ENCODE measurements at places on chromosomes 7 and 10.

- DNase-seq = peak; percentile 40
Observed at GRCh38 chr10:102645388-102645740, 1.1 kb downstream of the TRIM8 start.

DNA sequence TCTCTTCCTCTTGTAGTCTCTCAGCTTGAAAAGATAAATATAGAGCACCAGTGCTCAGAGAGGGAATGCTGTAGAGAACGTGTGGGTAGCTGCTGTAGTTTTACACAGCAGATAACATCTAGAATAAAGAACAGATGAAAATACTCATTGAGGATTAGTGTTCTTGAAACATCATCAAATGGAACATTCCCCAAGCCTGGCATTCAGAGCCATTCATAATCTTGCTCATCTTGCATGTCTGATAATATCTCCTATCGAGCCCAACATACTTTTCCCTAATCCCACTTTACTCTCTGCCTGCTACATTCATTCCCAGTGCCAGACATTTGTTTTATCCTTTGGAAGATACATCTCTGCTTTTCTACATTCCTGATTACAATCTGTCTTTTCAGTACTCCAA, 35.2 kb downstream of the MCU start:
- peak; percentile 79 for DNase-seq

- no peak for DNase-seq
Observed at GRCh38 chr10:33253411-33253810, 81.1 kb downstream of the NRP1 start.

GRCh38 chr7:490461-491291, 29.0 kb downstream of the PDGFA start:
- no peak for DNase-seq

DNA sequence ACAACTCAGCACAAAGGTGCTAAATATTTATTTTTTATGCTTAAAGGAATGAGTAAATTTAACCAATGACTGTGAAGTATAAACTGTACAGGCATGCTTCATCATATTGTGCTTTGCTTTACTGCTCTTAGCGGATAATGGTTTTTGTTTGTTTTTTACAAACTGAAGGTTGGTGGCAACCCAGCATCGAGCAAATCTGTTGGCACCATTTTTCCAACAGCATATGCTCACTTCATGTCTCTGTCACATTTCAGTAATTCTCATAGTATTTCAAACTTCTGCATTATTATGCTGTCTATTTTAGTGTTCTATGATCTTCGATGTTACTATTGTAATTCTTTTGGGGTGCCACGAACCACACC, 22.8 kb downstream of the BRAF start:
- DNase-seq = no peak

DNA sequence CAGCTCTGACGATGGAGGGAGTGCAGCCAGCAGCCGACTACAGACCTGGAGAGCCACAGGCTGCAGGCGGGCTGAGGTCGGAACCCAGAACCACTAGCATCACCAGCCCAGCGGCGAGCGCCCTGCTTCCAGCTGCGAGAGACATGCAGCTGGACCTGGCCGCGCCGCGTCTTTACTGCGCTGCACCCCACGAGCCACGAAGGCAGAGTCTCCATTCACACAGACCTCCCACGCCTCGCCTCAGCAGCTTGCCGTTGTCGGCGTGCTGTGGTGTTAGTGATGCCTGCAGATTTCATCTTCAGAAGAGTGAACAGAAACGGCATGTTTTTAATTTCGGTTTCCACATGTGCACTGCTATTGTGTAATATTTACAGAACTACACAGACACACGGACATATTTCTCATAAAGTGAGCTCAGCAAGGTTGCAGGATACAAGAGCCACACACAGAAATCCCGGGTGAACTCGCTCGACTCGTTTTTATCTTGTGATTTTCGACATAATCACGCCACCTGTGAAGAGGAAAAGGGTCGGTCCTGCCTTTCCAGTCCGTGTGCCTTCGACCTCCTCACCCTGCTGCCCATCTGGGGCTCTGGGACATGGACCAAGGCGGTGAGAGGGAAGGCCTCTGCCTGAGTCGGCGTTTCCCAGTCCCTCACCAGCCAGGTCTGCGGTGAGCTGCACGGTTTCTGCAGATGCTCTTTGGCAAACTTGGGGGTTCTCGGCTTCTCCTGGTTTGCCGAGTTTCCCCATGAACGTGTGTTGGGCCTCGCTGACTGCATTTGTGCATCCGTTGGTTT, 252.2 kb downstream of the ELFN1 start:
- DNase-seq = peak; percentile 80

DNA sequence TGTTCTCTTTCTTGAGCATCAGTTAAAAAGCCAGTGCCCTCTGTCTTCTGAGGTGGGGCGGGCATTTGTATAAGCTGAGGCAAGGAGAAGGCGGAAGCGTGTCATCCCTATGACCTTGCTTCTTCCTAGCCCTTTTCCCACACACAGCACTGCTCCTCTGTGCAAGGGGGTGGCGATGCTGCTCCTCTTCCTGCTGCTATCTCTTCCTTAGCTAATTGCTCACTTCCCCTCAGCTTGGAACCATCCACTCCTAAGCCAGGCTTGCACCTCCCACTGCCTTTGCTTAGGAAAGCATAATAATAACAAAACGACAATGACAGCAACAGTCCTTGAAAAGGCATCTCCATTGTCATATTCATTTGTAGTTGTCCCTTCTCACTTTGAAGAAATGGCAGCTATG, 366.9 kb downstream of the PHTF2 start:
- DNase-seq = no peak

DNA sequence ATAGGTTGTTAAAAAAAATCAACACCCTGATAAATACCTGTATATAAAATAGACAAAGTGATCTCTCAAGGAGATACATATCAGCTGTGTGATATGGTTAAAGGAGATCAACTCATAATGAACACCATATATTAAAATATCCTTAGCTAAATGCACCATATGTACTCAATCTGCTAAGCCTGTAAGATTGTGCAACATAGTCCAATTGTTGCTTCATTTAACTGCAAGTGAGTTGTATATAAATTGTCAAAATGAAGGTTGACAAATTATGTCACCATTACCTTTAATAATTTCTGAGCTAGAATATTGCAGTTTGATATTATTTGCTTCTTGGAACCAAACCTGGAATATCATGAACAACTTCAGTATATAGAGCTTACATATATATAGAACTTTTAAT, 283.7 kb downstream of the MALRD1 start:
- peak; percentile 7 for DNase-seq

GRCh38 chr7:23894892-23895569, 185.0 kb downstream of the STK31 start:
- no peak for DNase-seq

DNA sequence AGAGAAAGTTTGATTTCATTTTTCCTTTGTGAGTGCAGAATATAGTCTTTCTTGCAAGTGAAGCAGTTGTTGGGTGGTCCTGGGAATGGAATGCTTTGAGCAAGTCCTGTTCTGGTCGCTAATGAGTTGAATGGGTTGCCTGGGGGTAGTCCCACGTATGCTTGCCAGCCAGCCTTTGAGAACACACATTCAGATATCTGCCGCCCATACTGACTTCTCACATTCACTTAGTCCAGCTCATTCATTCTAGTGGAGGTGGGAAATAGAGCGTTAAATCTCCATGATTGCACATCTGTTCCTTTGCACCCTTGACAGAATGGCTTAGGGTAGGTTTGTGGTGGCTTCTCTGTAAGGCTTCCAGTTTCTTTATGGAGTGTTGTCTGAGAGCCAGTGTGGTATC, 256.6 kb downstream of the SORCS3 start:
- no peak for DNase-seq

DNA sequence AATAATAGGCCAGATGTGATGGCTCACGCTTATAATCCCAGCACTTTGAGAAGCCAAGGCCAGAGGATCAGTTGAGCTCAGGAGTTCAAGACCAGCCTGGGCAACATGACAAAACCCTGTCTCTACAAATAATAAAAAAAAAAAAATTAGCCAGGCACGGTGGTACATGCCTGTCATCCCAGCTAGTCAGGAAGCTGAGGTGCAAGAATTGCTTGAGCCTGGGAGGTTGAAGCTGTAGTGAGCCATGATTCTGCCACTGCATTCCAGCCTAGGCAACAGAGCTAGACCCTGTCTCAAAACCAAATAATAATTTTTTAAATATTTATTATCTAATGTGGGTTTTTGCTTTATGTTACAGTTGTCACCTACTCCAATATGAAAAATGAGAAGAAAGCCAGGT, 178.9 kb downstream of the ADK start:
- DNase-seq = peak; percentile 70

DNA sequence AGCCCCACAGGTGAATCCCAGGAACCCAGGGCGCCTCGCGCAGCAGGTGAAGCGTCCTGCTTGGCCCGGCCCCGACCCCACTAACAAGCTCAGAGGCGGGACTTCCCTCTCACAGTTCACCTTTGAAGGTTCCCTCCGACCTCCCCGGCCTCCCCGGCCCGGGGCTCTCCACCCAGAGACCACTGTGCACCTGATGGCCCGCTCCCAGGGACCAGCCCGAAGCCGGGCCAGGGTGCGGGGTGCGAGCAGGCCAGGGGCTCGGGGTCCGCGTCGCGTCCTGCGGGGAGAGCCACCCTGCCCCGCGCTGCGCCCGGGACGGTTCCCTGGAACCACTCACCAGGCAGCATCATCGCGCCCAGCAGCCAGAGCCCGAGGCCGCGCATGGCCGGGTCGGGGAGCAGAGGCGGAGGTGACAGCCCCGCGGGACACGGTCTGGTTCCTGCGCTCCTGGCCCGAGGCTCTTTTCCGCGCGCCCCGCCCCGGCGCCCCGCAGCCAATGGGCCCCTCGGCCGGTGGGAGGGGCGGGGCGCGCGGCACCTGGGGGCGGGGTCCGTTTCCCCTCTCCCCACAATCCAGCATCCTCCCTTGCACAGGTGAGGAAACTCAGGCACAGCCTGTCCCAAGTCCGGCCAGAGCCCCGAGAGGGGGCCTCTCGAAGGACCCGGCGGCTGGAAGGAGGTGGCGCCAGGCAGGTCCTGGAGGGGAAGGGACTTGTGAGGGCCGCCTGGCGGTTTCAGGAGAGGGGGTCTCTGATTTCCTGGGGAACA, at the start of gene ADAM8:
Gene ADAM8, minus strand, starts transcription at position 434 of the 767 bp plus-strand sequence. Its CDS starts 51 bp downstream, at position 383.
- no peak for DNase-seq

DNA sequence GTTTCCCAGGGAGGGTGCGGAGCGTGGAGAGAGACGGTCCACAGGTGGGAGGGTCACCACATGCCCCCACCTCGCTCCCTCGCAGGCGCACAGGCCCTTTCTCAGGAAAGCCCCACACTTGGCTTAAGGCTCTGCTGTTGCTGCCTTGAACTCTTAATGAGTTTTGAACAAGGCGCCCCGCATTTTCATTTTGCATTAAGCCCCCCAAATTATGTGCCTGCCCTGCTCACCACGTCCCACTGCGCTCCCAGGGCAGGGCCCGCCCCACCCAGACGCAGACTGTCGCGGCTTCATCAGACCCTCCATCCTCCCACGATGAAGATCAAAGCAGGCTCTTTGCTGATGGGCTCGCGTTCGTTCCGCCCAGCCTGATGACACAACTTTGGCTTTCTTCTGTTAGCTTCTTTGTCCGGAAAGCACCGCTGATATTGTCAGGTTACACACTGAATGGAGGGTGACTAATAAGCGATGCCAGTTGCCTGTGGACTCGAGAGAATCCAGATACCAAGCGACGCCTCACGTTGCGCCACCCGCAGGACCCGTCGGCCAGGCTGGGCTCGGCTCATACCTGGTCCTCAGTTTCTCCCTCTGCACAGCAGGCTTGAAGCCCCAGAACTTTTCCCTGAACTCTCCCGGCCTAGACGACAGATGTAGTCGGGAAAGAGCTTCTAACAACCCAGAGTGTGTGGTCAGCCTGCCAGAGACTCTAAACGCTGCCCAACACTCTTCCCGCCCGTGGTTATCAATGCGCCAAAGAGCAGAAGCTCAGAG, 9.5 kb downstream of the CALML3 start:
- no peak for DNase-seq

GRCh38 chr10:96767611-96768010, 47.3 kb upstream of the PIK3AP1 start:
- no peak for DNase-seq

DNA sequence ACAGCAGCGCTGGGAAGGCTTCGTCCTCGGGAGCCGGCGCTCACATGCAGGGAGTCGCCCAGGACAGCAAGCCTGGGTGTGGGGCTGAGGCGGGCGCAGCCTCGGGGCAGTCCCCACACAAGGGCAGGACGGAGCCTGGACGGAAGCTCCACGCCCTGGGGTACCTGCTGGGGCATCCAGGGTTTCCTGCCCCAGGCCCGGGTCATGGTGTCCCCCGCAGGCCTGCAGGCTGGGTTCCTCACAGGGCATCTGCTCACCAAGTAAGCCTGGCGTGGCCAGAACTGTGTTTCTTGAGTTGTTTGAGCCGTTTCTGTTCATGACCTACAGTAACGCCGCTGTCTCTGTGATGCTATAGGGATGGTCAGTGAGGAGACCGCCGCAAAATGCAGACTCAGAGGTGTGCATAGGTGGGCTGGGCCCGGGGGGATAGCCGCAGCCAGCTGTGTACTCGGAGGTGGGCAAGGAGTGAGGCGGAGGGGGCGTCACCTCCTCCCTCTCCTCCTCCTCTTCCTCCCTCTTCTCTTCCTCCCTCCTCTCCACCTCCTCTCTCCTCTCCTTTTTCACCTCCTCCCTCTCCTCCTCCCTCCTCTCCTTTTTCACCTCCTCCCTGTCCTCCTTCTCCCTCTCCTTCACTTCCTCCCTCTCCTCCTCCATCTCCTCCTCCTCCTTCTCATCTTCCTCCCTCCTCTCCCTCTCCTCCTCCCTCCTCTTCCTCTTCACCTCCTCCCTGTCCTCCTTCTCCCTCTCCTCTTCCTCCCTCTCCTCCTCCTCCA, 438.9 kb downstream of the DNAJB6 start:
- no peak for DNase-seq

GRCh38 chr7:142782922-142783900, 12.4 kb downstream of the PRSS2 start:
- peak; percentile 88 for DNase-seq

- DNase-seq = peak; percentile 84
Observed at GRCh38 chr7:113197274-113197673, 78.9 kb upstream of the SMIM30 start.

DNA sequence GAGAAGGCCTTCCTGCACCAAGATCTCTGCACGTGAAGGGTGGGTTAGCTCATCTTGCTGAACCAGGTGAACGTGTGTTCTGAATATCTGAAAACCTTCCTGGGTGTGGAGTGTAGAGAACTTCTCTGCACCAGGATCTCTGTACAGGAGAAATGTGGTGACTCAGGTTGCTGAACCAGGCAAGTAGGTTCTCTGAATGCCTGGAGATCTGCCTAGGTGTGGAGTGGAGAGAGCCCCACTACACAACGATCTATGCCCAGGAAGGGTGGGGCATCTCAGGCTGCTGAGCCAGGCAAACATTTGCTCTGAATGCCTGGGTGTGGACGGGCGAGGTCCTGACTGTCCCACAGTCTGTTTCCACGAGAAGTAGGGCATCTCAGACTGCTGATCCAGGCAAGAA, 1002.3 kb upstream of the KCND2 start:
- no peak for DNase-seq

DNA sequence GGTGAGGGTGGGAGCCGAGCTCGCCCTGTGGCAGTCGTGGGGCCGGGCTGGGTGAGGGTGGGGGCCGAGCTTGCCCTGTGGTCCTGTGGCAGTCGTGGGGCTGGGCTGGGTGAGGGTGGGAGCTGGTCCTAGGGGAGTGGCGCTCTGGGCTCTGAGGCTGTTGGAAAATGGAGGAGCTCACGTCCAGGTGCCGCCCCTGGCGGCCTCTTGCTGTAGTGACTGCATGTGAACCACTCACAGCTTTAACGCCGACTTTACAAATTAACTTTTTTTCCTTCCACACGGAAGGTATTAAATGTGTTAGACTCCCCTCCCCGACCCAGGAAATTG, 312.6 kb downstream of the WDR37 start:
- DNase-seq = peak; percentile 18

- DNase-seq = no peak
Observed at GRCh38 chr7:25109276-25109675, 15.8 kb downstream of the CYCS start.

- no peak for DNase-seq
Observed at GRCh38 chr10:66190413-66190812, 735.4 kb upstream of the LRRTM3 start.

Data from fibroblast of skin of abdomen (primary cell).